Right ventricle myocardium superior (tissue), 1 donor: ENCODE measurements at places on chromosomes 2 and 18.

DNA sequence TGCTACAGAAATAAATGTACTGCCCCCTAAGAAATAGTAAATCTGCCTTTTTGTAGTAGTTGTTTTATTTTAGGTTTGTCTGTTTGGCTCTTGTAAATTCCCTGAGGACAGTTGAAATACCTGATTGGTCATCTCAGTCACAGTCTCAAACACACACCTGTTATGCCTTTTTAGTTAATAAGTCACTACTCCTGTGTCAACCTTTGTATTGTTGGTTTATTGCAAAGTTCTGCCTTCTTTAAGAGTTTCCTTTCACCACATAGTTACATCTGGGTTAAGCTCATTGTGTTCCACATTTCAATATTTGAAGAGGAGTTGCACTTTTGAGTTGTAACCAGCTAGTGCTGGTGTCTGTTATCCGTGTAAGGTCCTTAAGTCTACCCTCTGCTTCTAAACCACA lies 198.7 kb downstream of the CCDC85A start:
- no peak for DNase-seq

GRCh38 chr2:111208639-111209038 lies 87.9 kb downstream of the BCL2L11 start:
- no peak for DNase-seq

- no peak for DNase-seq
These were observed 2.7 kb downstream of the SEMA4C start for GRCh38 chr2:96866986-96867755.

DNA sequence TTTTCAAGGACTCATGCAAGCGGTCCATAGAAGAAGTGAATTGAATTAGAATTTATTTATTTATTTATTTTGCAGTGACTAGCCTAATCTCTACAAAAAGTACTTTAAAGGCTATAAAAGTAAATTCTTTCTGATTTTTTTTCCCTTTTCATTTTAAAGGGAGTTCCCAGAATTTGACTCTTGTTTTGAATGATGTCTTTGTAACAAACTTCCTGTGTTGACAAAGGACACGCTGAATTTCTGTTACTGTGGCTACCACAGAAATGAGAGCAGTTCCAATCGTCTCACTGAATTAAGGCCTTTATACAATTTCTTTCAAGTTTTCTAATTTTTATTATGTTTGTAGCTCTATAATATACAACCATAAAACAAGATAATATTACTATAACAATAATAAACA lies 46.3 kb upstream of the LPIN2 start:
- no peak for DNase-seq

DNA sequence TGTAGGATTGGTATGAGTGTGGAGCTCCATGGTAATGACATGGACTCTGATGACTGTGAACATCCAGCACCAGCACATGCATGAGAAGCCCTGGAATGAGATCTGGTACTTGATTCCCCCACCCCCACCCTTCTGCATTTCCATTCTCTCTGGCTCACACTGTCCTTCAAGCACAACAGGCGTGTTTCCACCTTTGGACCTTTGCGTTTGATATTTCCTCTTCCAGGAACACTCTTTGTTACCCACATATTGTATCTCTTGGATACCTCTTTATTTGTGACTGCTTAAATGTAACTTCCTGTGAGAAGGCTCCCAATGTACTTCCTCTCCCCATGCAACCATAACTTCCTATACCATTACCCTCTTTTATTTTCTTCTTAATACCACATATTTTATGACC lies 263.8 kb downstream of the HNMT start:
- DNase-seq, result no peak

- no peak for DNase-seq
These were observed 545.1 kb upstream of the PKDCC start for GRCh38 chr2:41502752-41503151.

GRCh38 chr2:229425598-229425997 lies 154.5 kb upstream of the PID1 start:
- no peak for DNase-seq

GRCh38 chr2:12284487-12284886 lies 432.2 kb upstream of the TRIB2 start:
- no peak for DNase-seq

DNA sequence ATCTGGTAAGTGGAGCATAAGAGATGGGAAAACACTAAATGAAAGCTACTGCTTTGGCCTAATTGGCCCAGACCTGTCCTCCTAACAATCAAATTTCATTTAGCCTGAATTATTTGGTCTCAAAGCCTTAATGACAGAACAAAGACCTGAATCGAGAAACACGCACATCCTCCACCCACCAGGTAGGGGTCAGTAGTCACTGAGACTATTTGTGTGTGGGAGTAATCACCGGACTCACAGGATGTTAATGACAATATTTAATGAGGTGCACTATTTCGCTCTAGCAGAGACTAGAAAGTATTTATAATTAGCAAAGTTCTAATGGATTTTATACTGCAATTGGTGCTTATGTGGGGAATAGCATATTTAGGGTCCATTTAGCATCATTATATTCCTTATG lies 68.1 kb downstream of the RBM43 start:
- DNase-seq, result no peak
